ENCODE measurements at places on chromosomes 16 and 17.

- DNase-seq, result no peak
Measured at GRCh38 chr17:11578998-11579397, 19.3 kb upstream of the DNAH9 start.

GRCh38 chr17:17750881-17751280 lies 69.6 kb downstream of the RAI1 start:
- DNase-seq, result no peak

GRCh38 chr16:53726625-53727024 lies 22.7 kb downstream of the FTO start:
- DNase-seq, result no peak

DNA sequence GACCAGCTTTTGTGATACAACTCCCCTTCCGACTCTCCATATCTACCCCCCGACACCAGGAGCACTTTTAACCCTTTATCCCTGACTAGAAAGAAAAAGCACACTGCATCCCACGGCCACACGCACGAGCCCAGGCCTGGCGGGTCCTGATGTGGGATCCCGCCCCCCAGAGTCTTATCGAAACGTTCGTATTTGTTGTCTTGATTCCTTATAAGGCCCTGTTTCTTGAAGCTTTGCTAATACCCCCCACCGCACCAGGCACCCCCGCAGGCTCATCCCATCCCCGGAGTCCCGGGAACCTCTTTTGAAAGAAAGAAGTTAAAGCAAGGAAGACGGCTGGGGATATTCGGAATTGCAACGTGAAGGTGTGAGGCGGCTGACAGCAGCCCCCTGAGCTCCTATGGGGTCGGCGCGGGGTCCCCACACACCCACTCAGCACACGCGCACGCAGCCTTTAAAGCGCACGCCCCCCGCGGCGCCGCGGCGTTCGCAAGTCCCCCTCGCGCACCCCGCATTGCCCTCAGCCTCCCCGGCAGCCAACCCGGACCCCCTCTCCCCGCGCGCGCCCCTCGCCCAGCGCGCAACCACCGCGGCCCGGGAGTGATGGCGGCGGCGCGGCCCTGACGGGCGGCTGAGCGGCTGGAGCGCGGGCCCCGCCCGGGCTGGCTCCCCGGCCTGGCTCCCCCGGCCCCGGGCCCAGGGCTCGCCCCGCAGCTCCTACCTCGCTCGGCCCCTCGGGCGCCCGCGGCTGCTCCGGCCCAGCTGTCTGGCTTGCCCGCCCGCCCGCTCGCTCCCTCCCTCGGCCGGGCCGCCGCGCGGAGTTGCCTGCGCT lies 448 bp downstream of the STAT5B start:
- DNase-seq, result peak; percentile 55

DNA sequence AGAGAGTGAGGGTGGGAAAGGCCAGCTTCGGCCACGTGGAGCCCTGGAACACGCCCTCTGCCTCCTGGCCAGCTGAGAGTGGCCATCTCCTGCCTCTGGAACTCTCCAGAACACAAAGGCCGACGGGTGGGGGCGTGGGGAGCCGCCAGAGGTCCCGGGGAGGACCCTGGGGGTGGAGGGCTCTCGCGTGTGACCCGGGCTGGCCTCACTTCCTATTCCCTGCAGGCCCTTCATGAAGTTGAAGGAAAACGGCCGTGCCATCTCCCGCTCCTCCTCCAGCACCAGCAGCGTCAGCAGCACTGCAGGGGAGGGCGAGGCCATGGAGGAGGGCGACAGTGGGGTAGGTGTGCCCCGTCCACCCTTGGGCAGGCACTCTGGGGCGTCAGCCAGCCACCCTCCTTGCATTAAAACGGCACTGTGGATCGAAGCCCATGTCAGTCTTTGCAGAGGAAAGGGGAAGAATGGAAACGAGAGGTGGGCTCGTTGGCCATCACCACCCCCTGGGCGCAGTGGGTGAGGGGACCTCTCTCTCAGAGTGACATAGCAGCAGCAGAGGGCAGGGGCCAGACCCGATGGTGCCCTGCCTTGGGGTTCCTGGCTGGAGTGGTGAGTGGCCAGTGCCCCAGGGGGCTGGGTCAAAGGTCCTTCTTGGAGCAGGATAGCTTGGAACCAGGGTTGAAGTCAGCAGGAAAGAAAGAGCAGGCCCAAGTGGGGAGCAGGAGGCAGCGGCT lies 37.1 kb downstream of the OR1D5 start:
- DNase-seq, result no peak

DNA sequence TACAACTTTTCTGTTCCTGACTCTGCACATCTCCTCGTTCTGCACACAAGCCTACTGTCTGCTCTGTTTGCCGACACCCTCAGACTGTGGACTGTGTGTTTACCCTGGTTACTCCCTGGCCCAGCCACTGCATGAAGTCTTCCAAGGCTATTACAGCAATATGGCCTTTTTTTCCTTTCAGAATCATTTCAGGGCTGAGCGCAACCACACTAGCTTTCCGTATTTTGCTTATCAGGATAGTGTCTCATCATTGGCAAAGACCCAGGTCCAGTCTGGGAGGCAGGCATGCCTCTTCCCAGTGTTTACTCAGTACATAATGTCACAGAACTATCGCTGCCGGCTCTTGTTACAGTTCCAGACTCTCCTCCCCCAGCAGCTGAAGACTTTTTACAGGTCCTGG lies 10.1 kb downstream of the DNAH9 start:
- DNase-seq, result no peak

- peak; percentile 77 for DNase-seq
Measured at GRCh38 chr17:49013311-49014213, 16.4 kb downstream of the IGF2BP1 start.

DNA sequence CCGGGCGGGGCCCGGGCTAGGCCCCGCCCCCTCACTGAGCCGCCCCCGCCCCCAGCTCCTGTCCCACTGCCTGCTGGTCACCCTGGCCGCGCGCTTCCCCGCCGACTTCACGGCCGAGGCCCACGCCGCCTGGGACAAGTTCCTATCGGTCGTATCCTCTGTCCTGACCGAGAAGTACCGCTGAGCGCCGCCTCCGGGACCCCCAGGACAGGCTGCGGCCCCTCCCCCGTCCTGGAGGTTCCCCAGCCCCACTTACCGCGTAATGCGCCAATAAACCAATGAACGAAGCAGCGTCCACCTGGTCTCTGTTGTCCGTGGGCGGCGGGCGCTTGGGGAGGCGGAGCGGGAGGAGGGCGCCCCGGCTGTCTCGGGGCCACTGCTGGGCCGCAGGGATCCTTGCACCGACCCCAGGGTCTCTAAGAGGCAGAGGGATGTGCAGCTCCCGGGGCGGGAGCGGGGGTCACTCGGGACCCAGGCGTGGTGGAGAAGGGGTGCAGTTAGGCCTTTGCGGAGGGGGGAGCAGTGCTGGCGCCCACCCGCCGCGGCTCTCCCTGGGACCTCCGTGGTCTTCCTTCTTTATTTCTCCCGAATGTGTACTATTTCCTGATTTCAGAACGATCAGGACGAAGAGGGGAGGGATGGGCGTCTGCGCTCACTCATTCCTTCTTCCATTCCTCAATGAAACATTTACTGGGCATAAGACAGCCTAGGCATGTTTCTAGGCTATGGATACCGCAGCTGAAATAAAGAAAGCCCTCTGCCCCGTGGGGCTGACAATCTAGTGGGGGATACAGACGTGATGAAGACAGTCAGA lies 2.0 kb downstream of the HBZ start:
- peak; percentile 60 for DNase-seq

- DNase-seq, result no peak
Measured at GRCh38 chr16:4814046-4814445, 11.6 kb upstream of the ROGDI start.

GRCh38 chr16:47460359-47460710 lies 528 bp downstream of the ITFG1 start:
- no peak for DNase-seq

- DNase-seq, result no peak
Measured at GRCh38 chr16:69888005-69888590, 63.0 kb upstream of the CLEC18A start.

- DNase-seq, result peak; percentile 43
Measured at GRCh38 chr17:10117581-10118001, 80.8 kb downstream of the GAS7 start.

- no peak for DNase-seq
Measured at GRCh38 chr16:83118365-83118764, 491.6 kb downstream of the CDH13 start.

- no peak for DNase-seq
Measured at GRCh38 chr16:2756288-2757015, 4.0 kb downstream of the SRRM2 start.

- DNase-seq, result no peak
Measured at GRCh38 chr16:24731722-24732419, 2.4 kb downstream of the TNRC6A start.

DNA sequence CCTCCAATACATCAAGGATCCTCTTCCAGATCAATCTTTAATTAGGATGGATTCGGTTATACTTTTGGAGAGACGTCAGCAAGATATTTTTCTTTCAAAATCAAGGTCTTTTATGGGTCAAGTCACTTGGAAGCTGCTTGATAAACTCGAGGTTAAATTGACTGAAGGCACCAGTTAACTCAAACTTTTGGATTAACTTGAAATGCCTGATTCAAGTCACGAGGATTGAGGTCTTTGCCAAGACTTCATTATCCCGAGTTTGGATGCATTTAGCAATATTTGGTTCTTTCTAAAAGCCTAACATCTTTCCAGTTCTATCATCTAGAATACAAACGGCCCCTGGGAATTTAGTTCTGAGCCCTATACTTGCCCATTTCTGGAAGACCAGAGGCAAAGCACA lies 82.9 kb downstream of the MYH11 start:
- DNase-seq, result no peak

DNA sequence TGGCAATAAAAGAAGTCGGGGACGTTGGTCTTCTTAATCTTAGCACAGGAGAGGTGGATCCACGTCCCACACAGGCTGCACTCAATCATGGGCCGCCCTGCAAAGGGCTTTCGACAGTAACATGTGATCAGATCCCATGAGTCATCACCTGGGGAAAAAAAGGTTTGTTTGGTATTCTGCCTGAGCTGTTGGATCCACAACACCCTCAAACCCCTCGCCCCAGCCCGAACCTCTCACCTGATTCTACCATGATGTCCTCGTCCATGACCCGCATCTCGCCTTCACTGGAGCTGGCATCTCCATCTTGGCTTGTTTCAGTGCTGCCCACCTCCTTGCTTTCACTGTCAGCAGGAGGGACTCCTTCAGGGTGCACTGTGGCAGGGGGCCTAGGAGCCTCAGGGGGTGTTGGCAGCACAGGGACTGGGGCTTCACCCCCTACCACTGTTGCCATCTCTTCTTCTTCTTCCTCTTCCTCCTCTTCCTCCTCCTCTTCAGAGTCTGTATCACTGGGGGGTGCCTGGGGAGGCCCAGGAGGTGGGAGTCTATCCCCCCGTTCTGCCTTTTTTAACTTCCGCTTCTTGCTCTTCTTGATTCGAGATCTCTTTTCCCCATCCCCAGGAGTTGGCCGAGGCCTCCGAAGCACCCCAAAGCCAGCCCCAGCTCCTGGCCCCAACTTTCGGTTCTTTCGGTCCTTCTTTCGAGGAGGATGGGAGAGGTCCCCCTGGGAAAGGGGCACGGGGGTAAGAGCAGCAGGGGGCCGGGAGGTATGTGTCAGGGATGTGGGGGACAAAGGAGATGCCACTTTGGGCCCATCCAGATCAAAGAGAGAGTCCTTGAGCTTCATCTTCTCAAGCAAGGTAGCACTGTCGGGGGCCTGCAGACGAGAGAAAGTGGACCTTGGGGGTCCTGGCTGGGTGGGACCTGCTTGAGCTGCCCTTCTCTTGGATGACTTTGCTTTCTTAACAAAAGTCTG lies 1.7 kb upstream of the DVL2 start:
- DNase-seq, result no peak
